ENCODE measurements at places on chromosomes 12 and 14.

DNA sequence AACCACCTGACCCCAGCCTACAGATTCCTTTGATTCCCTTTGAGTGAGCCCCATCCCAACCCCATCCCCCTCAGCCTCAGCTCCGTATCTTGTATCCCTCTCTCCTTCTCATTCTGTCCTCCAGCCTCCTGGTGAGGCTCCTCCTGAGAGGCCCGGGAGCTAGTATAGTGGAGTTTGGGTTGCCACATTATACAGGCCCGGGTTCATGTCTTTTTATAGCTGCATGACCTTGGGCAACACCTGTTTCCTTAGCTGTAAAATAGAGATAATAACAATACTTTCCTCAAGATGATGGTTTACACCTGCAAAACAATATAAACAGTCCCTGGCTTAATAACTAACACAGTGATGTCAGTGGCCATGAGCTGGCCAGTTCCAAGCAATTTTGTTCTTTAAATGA lies 89.8 kb downstream of the STAB2 start:
- H3K4me1 ChIP-seq: no peaks in the 10 kb centered on the region
- no peak overlapping the region for H3K27ac ChIP-seq
- no peak for DNase-seq
- H3K36me3 ChIP-seq: no peaks in the 10 kb centered on the region

- no peak overlapping the region for H3K27ac ChIP-seq
- no peak overlapping the region for H3K4me3 ChIP-seq
- peaks cover 6% of the 10 kb centered on the region for H3K36me3 ChIP-seq
- DNase-seq: no peak
- H3K4me1 ChIP-seq: peaks cover 80% of the 10 kb centered on the region
- H3K27me3 ChIP-seq: no peaks in the 10 kb centered on the region
These were observed 8.1 kb downstream of the PTGES3 start for GRCh38 chr12:56679883-56680575.

DNA sequence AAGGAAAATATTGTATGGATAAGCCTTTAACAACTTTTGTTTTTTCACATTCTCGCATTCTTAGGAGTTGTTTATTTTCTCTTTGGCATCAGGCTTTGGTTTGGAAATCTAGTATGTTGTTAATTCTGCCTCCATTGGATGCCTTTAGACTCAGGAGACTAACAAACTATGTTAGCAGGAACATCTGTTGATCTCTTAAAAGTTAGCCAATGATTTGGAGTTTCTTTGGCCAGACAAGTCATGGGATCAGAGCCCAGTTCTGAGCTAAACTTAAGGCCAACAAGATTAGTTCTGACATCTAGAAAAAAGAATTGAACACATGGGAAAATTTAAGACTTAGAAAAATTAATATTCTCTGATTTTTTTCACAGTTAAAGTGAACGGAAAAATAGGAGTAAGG lies 35.3 kb upstream of the STRAP start:
- H3K4me1 ChIP-seq: no peaks in the 10 kb centered on the region
- H3K36me3 ChIP-seq: no peaks in the 10 kb centered on the region
- no peak for DNase-seq
- H3K4me3 ChIP-seq: no peak overlapping the region
- no peaks in the 10 kb centered on the region for H3K27me3 ChIP-seq
- H3K27ac ChIP-seq: no peak overlapping the region

GRCh38 chr12:80593766-80594165 lies 113.7 kb upstream of the MYF6 start:
- H3K4me1 ChIP-seq: no peaks in the 10 kb centered on the region
- no peak for DNase-seq
- no peak overlapping the region for H3K27ac ChIP-seq
- H3K4me3 ChIP-seq: no peak overlapping the region
- no peaks in the 10 kb centered on the region for H3K36me3 ChIP-seq

- H3K27ac ChIP-seq: no peak overlapping the region
- H3K27me3 ChIP-seq: no peaks in the 10 kb centered on the region
- H3K36me3 ChIP-seq: no peaks in the 10 kb centered on the region
- DNase-seq: no peak
These were observed 170.9 kb downstream of the DUSP6 start for GRCh38 chr12:89181271-89181920.

DNA sequence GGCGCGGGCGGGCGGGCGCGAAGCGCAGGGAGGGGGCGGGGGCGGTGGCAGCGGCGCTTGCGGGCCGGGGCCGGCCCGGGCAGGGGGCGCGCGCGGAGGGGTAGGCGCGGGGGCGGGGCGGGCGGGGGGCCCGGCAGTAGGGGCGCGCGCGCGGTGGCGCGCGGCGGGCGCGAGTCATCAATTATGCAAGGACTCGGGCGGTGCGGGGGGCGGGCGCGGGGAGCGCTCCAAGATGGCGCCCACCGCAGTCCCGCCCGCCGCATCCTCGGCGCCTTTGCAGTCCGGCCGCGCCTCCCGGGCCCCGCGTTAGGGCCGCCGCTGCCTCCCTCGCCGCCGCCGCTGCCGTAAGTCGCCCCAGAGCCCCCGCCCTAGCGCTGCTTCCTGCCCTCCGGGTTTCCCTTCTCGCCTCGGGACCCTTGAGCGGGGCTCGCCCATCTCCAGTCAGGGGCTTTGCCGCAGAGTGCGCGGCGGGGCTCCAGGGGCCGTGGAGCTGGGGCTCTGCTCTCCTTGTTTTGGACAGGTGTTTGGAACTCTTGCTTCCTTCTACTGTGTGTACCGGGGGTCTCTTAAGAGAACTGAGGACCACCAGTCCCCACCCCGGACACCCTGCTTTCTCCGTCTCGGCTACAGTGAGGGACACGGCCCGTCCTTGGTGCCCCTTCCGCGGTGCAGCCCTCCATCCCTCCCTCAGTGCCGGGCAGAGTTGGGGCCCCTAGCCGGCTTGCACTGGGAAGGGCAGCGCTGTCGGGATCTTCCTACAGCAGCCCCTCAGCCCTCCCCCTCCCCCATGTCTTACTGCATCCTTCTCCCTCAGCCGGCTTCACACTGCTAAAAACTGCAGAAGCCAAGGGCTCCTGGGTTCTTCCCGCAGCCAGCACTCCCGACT lies at the start of gene SCN8A:
Gene SCN8A, plus strand, starts transcription at position 218 of the 886 bp plus-strand sequence. CDS start 71,585 bp downstream, outside the sequence.
- DNase-seq: peak; percentile 41
- peak within 1 kb of the TSS; percentile 53 for H3K4me3 ChIP-seq
- peaks cover 3% of the 10 kb centered on the region for H3K27me3 ChIP-seq
- no peaks in the 10 kb centered on the region for H3K36me3 ChIP-seq
- no peak within 1 kb of the TSS for H3K27ac ChIP-seq

DNA sequence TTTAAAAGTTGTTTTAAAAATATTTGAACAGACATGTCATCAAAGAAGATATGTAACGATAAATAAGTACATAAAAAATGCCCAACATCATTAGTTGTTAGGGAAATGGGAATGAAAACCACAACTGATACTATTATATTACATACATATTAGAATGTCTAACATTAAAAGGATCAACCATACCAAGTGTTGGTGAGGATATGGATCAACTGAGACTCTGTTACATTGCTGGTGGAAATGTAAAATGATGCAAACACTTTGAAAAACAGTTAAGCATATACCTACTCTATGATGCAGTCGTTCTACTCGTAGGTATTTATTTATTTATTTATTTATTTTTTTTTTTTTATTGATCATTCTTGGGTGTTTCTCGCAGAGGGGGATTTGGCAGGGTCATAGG lies 149.7 kb downstream of the BRMS1L start:
- no peak overlapping the region for H3K4me3 ChIP-seq
- DNase-seq: no peak
- H3K27me3 ChIP-seq: no peaks in the 10 kb centered on the region
- H3K36me3 ChIP-seq: no peaks in the 10 kb centered on the region

DNA sequence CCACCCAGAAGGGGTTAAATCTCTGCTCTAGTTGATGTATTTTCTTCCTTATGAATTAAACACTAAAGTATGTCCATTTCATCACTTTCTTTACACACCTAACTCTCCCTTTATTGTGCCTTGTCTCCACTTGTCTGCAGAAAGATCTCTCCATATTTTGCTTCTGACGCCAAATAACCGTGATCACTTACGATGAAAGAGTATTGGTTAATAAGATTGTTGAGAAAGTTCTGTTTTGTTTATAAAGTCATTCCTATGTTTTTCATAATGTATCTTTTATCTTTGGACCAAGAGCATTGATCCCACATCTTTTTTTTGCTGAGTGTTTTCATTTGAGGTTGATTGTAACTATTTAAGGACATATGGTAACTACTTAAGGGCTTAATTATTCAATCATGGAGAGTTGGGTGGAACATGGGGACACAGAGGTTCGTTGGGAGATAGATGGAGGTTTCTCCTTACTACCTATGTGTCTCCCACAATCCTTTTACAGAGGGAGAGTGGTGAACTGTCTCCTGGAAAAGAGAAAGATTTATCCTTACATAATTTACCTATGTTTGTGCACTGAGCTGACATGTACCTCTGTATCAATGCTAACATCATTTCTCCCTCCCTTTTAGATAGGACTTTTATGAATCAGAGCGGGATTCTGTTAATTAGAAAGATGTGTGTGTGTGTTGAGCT lies 120.7 kb upstream of the SLC38A2 start:
- H3K4me1 ChIP-seq: no peaks in the 10 kb centered on the region
- no peak overlapping the region for H3K4me3 ChIP-seq
- DNase-seq: no peak
- H3K27me3 ChIP-seq: no peaks in the 10 kb centered on the region

- H3K4me1 ChIP-seq: no peaks in the 10 kb centered on the region
- no peak for DNase-seq
- H3K36me3 ChIP-seq: no peaks in the 10 kb centered on the region
These were observed 645.5 kb downstream of the C12orf50 start for GRCh38 chr12:87383680-87384079.

GRCh38 chr12:101527682-101528081 lies 52.5 kb downstream of the SPIC start:
- H3K27me3 ChIP-seq: no peaks in the 10 kb centered on the region
- DNase-seq: no peak
- H3K27ac ChIP-seq: no peak overlapping the region
- no peak overlapping the region for H3K4me3 ChIP-seq
- H3K36me3 ChIP-seq: no peaks in the 10 kb centered on the region
- H3K4me1 ChIP-seq: no peaks in the 10 kb centered on the region

DNA sequence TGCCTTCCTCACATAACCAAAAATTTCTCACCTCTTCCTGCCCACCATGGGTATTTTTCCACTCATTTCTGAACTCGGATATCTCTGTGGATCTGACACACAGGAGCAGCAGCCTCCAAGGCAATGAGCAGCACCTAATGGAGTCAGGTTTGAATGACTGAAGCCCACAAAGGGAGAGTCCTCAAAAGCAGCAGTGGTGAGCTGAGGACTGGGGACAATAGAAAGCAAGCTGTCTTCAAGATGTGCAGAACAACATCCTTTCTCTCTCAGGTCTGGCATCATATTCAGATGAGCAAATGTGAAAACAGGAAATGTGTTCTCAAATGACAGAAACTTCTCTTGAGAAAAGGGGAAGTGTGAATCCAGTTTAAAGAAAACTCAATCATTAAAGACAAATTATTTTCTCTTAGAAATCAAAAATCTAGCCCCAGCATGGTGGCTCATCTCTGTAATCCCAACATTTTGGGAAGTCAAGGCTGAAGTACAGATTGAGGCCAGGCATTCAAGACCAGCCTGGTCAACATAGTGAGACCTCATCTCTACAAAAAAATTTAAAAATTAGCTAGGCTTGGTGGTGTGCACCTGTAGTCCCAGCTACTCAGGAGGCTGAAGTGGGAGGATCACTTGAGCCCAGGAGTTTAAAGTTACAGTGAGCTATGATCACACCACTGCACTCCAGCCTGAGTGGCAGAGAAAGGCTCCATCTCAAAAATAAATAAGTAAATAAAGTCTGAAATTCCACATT lies 54.2 kb downstream of the C12orf42 start:
- peak overlapping the region; percentile 44 for H3K4me3 ChIP-seq
- H3K36me3 ChIP-seq: no peaks in the 10 kb centered on the region
- no peaks in the 10 kb centered on the region for H3K27me3 ChIP-seq
- H3K27ac ChIP-seq: peak overlapping the region; percentile 58
- H3K4me1 ChIP-seq: peaks cover 25% of the 10 kb centered on the region
- no peak for DNase-seq

DNA sequence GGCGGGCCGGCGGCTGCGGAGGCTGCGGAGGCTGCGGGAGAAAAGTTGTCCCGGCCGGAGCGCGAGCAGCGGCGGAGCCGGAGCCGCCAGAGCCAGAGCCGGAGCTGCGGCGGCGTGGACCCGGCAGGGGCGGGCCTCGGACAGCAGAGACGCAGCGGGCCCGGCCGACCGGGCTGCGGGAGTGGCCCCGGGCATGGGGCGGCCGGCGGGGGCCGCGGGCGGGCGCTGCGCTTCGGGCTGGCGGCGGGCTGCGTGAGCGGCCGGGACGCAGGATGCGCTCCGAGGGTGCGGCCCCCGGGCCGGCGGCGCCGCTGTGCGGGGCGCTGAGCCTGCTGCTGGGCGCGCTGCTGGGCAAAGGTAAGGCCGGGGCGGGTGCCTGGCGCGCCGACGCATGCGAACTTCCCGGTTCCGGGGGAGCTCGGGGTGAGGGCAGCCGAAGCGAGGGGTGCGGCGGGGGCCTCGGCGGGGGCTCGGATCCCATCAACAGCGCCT lies at the start of gene TMEM132C:
Gene TMEM132C, plus strand, starts transcription at position 40 of the 492 bp plus-strand sequence. Its CDS starts 233 bp downstream, at position 273.
- no peaks in the 10 kb centered on the region for H3K4me1 ChIP-seq
- H3K27me3 ChIP-seq: no peaks in the 10 kb centered on the region
- DNase-seq: no peak
- H3K27ac ChIP-seq: no peak within 1 kb of the TSS
- no peaks in the 10 kb centered on the region for H3K36me3 ChIP-seq
- no peak within 1 kb of the TSS for H3K4me3 ChIP-seq

- no peaks in the 10 kb centered on the region for H3K4me1 ChIP-seq
- H3K27ac ChIP-seq: no peak overlapping the region
- no peak overlapping the region for H3K4me3 ChIP-seq
- H3K36me3 ChIP-seq: no peaks in the 10 kb centered on the region
- no peak for DNase-seq
These were observed 63.7 kb upstream of the GSC start for GRCh38 chr14:94833633-94834032.

DNA sequence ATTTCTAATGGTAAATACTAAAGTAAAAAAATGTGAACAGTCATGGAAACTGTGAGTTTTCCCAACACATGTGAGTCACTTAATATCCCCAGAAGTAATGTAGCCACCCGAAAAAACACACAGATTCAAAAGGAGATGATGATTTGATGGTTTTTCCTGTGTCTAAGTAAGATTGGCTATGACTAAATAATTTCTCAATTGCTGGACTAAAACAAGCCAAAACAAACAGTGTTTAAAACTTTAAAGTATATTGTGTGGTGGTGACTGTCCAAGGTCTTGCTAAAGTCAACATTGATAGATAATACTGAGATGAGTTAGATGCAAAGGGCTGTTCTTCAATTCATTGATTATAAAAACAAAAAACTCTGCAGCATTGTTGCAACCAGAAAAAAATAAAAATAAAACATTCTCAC lies 89.6 kb upstream of the SOX5 start:
- no peaks in the 10 kb centered on the region for H3K36me3 ChIP-seq
- no peaks in the 10 kb centered on the region for H3K27me3 ChIP-seq
- no peak overlapping the region for H3K27ac ChIP-seq
- no peak for DNase-seq

All from CD8-positive, alpha-beta memory T cell (primary cell).